Mucosa of descending colon (tissue), 3 donors: ENCODE measurements at places on chromosomes 12 and 14.
A peak's percentile ranks its signal among the peaks of the same experiment; 100 is the strongest.

DNA sequence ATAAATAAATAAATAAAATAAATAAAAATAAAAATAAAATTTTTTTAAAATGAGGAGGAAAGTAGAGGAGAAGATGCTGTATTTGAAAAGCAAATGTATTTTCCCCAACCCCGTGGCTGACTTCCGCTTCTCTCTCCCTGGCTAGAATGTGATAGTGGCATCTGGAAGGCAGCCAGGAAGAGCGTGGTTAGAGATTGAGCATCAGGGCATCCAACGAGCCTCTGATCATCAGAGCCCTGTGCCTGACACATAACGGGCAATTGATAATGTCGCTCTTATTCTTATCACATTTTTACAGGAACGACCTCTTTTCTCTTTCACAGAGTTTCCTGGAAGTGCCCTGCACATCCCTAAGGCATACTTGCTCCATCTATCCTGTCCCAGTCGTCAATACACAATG, 496.9 kb upstream of the TMEM132C start:
- DNase-seq: no peak

- no peak for DNase-seq
Measured at GRCh38 chr12:27002141-27002540, 12.0 kb downstream of the TM7SF3 start.

GRCh38 chr12:113700943-113701342, 229.3 kb upstream of the LHX5 start:
- no peak for DNase-seq

DNA sequence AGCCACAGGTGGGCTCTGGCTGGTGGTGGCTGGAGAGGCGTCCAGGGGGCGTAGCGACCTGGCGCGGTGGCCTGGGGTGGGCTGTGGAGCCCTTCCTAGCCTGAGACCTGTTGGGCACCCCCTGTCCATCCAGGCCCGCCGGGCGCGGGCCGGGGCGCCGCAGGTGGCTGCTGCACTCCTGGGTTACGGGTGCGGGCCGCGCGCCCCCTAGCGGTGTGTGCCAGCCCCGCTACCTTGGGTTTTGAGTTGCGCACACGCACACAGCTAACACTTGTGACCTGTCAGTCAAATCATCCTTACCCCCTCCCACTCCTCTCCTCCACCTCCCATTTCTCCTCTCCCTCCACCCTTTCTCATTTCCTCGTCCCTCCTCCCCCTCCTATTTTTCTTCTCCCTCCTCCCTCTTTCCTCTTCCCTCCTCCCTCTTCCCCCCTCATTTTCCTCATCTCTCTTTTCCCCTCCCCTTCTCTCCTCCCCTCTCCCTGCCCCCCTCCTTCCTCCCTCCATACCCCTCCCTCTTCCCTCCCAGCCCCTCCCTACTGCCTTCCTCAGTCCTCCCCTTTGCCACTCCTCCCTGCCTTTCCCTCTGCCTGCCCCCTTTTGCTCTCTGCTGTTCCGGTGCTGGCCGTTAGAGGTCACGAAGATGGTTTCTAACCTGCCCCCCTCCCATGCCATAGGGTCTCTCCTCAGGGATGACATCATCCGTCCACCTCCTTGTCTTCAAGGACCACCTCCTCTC, 2.3 kb downstream of the MEG3 start:
- no peak for DNase-seq

DNA sequence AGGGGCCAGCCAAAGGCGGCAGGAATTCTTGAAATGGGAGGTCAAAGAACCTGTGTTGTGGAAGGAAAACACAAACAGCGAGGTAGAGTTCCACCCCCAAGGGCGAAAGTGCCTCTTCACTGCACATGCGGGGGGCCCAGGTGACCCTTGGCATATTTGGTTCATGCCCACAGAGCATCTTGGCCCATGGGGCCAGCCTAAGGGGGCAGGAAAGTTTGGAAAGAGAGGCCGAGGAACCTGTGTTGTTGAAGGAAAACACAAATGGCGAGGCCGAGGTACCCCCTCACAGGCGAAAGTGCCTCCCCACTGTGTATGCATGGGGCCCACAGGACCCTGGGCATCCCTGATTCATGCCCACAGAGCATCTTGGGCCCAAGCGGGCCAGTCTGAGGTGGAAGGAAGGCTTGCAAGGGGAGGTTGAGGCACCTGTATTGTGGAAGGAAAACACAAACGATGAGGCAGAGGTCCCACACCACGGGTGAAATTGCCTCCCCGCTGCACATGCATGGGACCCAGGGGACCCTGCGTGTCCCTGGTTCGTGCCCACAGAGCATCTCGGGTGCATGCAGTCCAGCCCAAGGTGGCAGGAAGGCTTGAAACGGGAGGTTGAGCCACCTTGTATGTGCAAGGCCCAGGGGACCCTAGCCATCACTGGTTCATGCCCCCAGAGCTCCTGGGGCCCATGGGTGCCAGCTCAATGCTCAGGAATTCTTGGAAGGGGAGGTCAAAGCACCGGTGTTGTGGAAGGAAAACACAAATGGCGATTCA, 384.1 kb downstream of the ALG10 start:
- DNase-seq: no peak

- DNase-seq: peak; percentile 26
Measured at GRCh38 chr12:73815072-73815645, 722.5 kb upstream of the ATXN7L3B start.

DNA sequence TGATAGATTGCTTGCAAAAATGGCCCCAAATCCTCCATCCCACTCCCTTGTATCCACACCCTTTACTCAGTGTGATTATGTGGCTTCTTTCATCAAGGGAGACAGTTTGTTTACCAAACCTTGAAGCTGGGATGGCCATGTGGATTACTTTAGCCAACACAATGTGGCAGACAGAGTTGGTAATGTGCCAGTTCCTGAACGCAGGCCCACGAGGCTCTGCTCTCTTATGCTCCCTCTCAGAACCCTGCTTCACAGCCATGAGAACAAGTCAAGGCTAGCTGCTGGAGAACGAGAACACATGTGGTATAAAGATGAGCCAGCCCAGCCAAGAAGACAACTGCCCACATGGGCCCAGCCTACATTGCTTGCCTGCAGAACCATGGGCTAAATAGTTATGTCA, 162.3 kb downstream of the NDUFA12 start:
- no peak for DNase-seq

GRCh38 chr12:54959291-54960018, 25.1 kb downstream of the TESPA1 start:
- no peak for DNase-seq

DNA sequence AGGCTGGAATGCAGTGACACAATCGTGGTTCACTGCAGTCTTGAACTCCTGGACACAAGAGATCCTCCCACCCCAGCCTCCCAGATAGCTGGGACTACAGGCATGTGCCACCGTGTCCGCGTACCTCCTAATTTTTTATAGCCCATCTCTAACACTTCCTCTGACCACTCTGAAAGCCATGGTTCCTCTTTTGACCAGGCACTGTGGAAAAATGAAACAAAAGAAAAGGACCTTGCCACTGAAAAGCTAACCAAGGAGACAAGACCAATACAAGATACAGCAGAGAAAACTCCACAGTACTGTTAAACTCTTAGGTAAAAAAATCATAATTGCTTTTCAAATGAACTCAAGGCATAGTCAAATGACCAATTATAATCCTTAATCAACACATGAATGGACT, 233.3 kb downstream of the NEDD1 start:
- DNase-seq: no peak

DNA sequence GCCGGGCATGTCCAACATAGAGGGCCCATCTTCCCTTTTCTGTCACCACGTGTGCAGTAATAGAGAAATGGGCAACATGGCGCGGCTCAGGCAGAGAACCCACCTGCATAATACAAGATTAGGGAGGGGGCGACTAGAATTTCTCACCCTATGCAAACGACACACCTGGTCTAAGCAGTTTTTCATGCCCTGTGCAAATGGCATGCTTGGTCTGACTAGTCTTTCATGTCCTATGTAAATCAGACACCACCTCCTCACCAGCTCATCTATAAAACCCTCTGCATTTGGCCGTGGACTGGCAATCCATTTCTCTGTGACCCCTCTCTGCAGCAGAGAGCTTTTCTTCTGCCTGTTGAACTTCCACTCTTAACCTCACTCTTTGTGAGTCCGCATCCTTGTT, 180.2 kb upstream of the PZP start:
- DNase-seq: no peak

DNA sequence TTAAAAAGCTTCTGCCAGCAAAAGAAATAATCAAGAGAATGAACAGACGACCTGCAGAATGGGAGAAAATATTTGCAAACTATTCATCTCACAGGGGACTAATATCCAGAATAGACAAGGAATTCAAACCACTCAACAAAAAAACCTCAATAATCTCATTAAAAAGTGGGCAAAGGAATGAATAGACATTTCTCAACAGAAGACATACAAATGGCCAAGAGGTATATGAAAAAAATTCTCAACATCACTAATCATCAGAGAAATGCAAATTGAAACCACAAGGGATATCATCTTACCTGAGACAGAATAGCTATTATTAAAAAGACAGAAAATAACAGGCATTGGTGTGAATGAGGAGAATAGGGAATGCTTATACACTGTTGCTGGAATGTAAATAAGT, 270.0 kb downstream of the DACT1 start:
- DNase-seq: no peak

DNA sequence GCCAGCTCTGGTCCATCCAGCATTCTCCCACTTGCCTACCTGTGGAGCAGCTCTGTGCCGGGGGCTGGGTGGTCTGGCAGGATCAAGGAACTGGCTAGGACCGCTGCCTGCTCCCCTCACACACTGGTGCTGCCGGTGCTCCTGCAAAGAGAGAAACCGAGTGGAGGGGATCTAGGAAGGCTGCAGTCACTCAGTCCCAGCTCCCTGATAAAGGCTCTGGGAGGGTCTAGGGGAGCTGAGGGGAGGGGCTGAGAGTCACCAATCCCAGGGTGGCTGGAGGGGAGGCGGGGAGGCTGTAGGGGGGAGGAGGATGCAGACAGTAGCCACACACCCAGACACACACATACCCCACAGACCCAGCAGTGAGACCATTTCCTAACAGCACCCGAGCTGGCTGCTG, at the start of gene TAC3:
Gene TAC3, minus strand, starts transcription at position 182 of the 400 bp plus-strand sequence. CDS start 732 bp downstream, outside the sequence.
- no peak for DNase-seq

DNA sequence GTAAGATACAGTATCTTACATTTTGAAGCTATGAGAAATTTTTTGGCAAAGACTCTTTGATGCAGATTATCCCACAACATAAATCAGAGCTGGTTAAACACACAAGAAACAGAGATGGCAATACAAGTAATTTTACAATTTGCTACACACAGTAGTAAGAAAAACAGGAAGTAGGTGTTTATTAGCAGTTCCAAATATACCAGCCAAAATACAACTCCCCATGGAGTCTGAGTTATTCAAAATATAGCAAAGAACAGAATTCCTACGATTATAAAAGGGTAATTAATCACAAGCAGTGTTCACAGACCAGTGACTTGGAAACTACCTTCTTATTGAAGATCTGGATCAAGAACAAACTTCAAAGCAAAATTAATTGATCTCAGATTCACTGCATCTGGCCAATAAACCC, 83.9 kb downstream of the BMP4 start:
- no peak for DNase-seq

- peak; percentile 88 for DNase-seq
Measured at GRCh38 chr14:61837336-61838229, 75.4 kb downstream of the SNAPC1 start.

DNA sequence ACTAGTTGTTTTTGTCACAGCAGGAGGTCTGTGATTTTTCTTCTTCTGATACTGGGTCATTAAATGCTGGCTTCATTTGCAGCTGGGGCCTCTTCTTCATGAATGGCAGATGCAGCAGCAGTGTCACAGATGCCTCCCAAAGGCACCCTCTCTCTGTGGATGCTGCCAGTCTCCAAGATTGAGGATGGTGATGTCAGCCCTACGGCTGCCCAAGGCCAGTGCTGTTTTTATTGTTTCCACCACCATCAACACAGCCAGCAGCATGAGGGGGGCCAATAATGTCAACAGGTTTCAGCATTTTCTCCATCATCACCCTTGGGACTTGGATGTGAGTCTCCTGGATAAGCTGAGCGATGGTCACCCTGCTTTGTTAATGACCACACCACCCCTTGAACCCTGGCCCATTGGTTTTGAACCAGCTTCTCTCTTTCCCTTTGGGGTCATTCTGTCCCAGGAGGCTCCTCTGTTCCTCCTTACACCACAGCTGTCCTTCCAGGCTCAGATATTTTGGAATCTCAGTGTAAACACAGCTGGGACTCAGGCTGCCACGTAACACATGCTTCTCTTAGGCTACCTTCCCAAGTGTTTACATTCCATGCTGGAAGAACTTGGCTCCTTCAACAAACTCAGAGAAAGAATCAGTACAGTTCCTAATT, 151.7 kb upstream of the DDHD1 start:
- DNase-seq: no peak

- DNase-seq: no peak
Measured at GRCh38 chr12:113854385-113855142, 111.6 kb downstream of the RBM19 start.

DNA sequence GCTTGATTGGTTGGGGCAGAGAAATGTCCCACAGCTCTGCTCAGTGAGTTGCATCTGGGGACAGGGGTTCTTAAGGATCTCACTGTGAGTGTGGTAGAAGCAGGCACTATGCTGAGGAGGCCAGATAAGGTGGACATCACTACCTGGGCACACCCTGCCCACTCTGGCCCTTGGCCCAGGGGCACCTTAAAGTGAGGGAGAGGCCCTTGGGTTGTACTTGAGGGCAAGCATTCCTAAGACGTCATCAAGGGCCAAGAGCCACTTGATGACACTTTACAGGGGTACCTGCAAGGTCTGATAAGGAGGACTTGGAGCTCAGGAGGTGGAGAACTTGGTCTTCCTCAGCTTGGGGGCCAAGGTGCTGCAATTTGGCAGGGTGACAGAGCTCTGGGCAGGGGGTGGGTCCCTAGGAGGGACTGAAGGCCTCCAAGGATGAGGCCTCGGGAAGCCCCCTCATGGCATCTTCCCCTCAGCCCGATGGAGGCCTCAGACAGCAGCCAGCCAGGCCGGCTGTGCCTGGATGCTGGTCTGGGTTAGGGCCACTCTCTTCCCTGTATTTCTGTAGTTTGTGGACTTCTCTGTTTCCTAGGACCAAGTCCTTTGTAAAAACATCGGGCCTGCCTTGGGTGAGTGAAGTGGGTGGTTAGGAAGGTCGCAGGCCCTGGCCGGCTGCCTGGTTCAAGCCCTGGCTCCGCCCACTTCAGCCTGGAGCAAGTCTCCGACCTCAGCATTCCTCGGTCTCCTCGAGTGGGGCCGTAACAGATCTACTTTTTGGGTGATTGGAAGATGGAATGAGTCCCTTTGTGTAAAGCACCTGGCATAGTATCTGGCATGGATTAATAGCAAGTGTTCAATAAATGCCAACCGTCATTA, 24.8 kb downstream of the GPR68 start:
- DNase-seq: no peak

- no peak for DNase-seq
Measured at GRCh38 chr14:21614240-21614639, 20.5 kb downstream of the OR10G2 start.
